ENCODE measurements at places on chromosomes 2 and 18.

DNA sequence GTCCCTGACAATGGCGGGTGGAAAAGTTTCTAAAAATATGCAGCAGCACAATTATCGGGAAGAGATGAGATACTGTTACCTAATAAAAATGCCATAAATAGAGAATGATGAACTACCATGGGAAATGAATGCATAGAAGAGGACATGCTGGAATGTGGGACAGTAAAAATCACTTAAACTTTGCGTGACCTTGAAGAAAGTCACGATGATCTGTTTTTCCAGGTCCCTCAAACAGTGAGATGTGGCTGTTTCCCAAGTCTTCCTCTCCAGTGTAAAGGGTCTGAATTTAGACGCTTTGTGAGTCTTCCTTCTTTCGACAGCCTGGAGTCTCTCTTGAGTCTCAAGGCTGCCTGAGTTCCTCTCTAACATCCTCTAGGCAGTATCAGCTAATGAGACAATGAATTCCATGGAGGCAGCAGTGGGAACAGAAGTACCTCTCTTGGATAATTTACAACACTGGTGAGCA is 1.4 kb downstream of the CLUL1 start:
- no peak for DNase-seq

GRCh38 chr2:181307203-181307991 is 149.8 kb upstream of the ITGA4 start:
- no peak for DNase-seq

GRCh38 chr2:139825726-139826125 is 1045.5 kb upstream of the NXPH2 start:
- DNase-seq, result no peak

- no peak for DNase-seq
Measured at GRCh38 chr2:109275120-109276012, 146.4 kb downstream of the SH3RF3 start.

DNA sequence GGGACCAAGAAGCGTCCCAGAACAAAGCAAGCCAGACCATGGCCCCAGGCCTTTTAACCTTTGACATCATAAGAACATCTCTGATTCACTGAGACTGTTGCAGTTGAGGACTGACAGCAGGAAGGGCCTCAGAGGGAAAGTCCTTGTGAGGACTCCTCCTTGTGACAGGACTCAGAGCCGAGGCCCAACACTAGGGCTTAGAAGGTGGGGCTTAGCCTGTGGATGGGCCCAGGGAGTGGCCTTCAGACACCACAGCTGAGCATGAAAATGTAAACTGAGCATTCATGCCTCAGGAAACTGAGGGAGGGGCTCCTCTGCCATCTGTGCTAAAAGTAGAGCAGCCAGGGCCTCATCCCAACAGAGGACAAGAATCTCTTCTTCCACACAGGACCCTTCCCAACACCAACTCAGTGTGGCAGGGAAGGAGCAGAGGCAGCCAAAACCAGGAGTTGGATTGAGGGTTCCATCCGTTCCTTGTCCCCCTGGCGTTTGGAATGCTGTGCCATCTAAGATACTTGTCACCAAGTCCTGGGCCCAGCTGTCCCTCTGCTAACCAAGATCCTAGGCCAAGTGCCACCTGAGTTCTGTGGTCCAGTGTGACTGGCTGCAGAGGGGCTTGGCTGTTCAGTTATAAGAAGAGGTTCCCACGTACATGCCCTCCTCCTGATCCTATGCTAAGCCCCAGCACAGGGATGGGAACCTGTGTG is 37.5 kb upstream of the CAB39 start:
- DNase-seq, result no peak

DNA sequence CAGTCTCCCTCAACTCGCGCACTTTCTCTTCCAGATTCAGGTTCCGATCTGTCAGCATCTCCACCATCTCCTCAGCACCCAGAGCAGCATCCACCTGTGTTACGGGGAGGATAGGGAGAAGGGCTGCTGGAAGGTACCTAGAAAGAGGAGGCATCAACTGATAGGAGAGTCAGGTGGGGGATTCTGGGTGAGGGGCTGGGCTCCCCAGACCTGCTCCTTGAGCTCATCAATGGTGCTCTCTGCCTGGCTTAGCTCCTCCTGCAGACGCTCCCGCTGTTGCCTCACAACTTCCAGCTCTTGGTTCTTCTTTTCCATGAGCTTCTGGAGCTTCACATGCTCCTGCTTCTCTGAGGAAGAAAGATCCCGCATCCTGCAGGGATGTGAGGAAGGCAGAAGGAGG is 10.1 kb downstream of the DCTN1 start:
- no peak for DNase-seq
